HFFc6 (cell line): ENCODE measurements at places on chromosomes 3 and 15. TPM values are rescaled to one million over a fixed set of nuclear protein-coding genes. Genes with fewer than 3 reads are reported as not detected.

The TMEM40 gene
- not detected in 2 replicates for total RNA-seq

The SEMA3B gene
- total RNA-seq: 15.1 to 25.0 TPM (median 24.7 TPM) in 3 replicates

The PIF1 gene
- total RNA-seq: 4.0 to 8.1 TPM (median 7.8 TPM) in 3 replicates

The CLDN16 gene
- total RNA-seq: not detected in 3 replicates

GRCh38 chr3:100120012-100120411, 5.7 kb upstream of the FILIP1L start:
- no peaks in the 10 kb centered on the region for H3K27me3 ChIP-seq
- DNase-seq: no peak
- H3K27ac ChIP-seq: no peak overlapping the region

- no peak overlapping the region for H3K4me3 ChIP-seq
- H3K4me1 ChIP-seq: no peaks in the 10 kb centered on the region
- H3K36me3 ChIP-seq: no peaks in the 10 kb centered on the region
- H3K27ac ChIP-seq: no peak overlapping the region
Observed at GRCh38 chr3:15536856-15537255, 15.3 kb upstream of the COLQ start.

DNA sequence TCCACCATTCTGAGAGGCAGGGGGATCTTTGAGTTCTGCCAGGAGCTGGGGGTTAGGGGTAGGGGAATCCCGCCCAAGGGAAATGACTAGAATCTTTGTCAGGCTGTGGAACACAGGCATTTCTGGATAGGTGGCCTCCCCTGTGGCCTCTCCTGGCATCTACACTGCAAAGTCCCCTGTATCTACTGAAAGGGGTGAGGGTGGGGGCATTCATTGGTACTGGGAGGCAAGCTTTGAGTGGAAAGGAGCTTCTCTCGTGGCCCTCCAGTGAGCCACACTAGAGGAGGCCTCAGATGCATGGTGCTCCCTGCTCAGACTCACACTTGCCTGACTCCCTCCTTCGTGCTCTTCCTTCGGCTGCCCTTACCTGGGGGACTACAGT, 59.9 kb downstream of the CCNL1 start:
- H3K4me1 ChIP-seq: peaks cover 50% of the 10 kb centered on the region
- no peak overlapping the region for H3K27ac ChIP-seq
- peaks cover 3% of the 10 kb centered on the region; the same call in 1 of the 2 replicates for H3K27me3 ChIP-seq
- no peak overlapping the region for H3K4me3 ChIP-seq

- no peak for DNase-seq
- no peak overlapping the region for H3K4me3 ChIP-seq
- no peaks in the 10 kb centered on the region for H3K36me3 ChIP-seq
- no peaks in the 10 kb centered on the region for H3K4me1 ChIP-seq
- no peak overlapping the region for H3K27ac ChIP-seq
- peaks cover 2% of the 10 kb centered on the region; the same call in 1 of the 2 replicates for H3K27me3 ChIP-seq
Observed at GRCh38 chr15:93835344-93835743, 396.0 kb upstream of the MCTP2 start.

DNA sequence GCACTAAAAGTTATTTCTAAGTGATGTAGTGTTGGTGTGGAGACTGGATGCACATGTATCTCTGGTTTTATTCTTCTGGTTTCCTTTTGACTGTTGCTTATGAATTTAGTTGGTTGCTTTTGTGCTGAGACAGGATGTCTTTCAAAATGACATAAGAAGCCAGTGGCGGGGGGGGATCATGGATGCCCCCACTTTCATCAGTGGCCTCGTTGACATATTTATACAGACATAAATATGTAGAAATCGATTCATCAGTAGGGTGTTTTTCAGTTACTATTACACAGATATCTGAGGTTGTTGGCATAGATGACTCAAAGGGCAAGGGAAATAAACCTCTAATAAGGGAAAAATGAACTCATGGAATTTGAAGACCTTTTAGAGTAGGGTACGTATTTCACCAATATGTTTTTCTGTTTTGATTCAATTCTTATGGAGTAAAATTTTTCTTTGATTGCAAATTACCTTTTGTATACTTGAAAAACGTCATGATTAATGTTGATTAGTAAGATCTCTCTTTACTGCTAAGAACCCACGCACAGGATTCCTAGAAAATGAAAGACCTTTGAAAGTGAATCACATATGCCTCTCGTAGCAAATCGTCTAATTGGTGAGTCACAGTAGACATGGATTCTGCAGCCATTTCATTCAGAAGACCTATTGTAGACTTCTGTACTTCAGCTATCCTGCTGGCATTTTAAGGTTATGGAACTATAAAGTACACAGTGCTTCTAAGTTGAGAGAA, 97.4 kb upstream of the RBMS3 start:
- H3K4me3 ChIP-seq: peak overlapping the region; percentile 86
- peak overlapping the region; percentile 89 for H3K27ac ChIP-seq
- peak; percentile 78 for DNase-seq

DNA sequence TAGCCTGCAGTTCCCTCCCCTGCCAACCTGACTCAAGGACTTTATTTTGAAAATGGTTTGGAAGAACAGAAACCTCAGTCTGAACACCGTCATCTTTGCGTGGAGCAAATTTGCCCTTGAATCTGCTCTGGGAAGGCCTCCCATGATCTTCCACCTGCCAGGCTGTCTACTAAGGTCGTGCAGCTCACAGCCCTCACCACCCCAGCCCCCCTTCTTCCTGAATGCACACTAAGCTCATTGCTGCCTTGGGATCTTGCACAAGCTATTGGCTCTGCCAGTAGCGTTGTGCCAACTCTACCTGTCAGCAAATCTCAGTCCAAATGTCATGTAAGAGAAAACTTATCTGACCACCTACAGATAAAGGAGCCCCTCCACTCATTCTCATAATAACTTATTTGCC, 141.5 kb downstream of the USP13 start:
- H3K4me1 ChIP-seq: no peaks in the 10 kb centered on the region
- H3K36me3 ChIP-seq: peaks cover 5% of the 10 kb centered on the region; the same call in 1 of the 2 replicates
- no peaks in the 10 kb centered on the region; the same call in 1 of the 2 replicates for H3K27me3 ChIP-seq
- H3K4me3 ChIP-seq: no peak overlapping the region

DNA sequence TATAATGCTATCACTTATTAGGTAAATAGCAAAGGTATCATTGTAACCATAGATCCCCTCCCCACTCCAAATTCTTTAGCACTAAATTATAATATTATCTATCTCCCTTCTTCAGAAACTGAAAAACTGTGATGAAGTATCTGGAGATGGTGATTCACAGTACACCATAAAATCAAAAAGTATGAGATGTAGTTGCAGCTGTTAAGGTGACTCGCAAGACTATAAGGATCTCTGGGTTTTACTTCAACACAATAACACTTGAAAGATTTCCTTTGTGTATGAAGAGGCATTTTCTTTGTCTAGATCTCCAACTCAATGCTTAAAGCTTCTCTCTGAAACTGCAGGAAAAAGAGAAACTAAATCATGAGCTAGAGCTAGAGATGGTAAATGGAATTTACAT, 46.9 kb downstream of the IFT57 start:
- DNase-seq: peak; percentile 38
- peak overlapping the region; percentile 29; the same call in 1 of the 2 replicates for H3K4me3 ChIP-seq
- H3K27me3 ChIP-seq: no peaks in the 10 kb centered on the region; the same call in 1 of the 2 replicates
- peak overlapping the region; percentile 34; the same call in 1 of the 2 replicates for H3K27ac ChIP-seq
- H3K4me1 ChIP-seq: peaks cover 56% of the 10 kb centered on the region

- no peak for DNase-seq
- H3K27ac ChIP-seq: no peak overlapping the region
- no peaks in the 10 kb centered on the region for H3K4me1 ChIP-seq
- no peaks in the 10 kb centered on the region for H3K36me3 ChIP-seq
- H3K27me3 ChIP-seq: peaks cover 48% of the 10 kb centered on the region
Observed at GRCh38 chr15:37951999-37952398, 17.6 kb downstream of the TMCO5A start.

GRCh38 chr3:43036621-43037423, 57.7 kb downstream of the GASK1A start:
- DNase-seq: no peak
- no peaks in the 10 kb centered on the region for H3K36me3 ChIP-seq
- H3K4me1 ChIP-seq: no peaks in the 10 kb centered on the region
- peaks cover 23% of the 10 kb centered on the region for H3K27me3 ChIP-seq

DNA sequence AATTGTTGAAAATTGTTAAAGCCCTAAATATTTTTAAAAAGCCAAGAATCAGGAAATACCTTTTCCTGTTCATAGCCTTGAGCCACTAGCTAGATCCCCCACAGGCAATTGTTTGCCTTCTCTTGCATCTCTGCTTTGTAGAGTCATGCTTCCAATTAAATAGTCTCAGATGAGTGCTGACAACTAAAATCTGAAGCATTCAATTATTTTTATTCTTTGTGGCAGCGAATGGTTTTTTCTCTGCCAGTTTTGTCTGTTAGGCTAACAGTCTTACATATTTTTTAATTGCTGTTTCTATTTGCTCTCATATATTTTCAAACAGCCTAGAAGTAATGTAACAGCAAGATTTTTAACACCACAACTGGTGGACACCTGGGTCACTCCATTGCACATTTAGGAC, 277.1 kb upstream of the GBE1 start:
- H3K36me3 ChIP-seq: no peaks in the 10 kb centered on the region
- H3K27ac ChIP-seq: no peak overlapping the region
- no peaks in the 10 kb centered on the region for H3K27me3 ChIP-seq
- no peak overlapping the region for H3K4me3 ChIP-seq
- no peak for DNase-seq

DNA sequence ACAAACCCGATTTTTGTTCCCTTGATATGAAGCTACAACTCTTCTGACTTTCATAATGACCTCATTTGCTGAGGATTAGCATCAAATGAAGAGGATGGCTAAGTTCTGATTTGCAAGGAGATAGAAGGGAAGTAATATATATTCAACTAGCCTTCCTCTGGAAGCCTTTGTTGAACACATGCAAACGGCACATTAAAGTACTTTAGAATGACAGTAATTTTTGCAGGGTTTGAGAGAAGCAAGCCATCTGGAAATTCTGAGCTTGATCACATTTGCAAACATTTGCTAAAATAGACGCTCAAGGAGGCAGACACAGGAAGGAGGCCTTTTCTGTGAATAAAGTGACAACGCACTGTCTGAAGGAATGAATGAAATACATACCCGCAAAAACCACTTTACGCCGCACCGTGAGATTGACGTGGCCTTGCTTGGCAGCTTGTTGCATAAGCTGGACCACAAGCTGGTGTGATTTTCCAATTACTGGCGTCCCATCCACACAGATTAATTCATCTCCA, 657.2 kb downstream of the MAGI1 start:
- H3K27me3 ChIP-seq: no peaks in the 10 kb centered on the region; the same call in 1 of the 2 replicates
- peaks cover 8% of the 10 kb centered on the region; the same call in 1 of the 2 replicates for H3K4me1 ChIP-seq
- no peak overlapping the region for H3K4me3 ChIP-seq
- peaks cover 39% of the 10 kb centered on the region for H3K36me3 ChIP-seq

GRCh38 chr3:159458010-159458409, 530.6 kb upstream of the IL12A start:
- peaks cover 9% of the 10 kb centered on the region; the same call in 1 of the 2 replicates for H3K36me3 ChIP-seq
- no peaks in the 10 kb centered on the region for H3K27me3 ChIP-seq
- DNase-seq: peak; percentile 97
- H3K4me3 ChIP-seq: peak overlapping the region; percentile 78

DNA sequence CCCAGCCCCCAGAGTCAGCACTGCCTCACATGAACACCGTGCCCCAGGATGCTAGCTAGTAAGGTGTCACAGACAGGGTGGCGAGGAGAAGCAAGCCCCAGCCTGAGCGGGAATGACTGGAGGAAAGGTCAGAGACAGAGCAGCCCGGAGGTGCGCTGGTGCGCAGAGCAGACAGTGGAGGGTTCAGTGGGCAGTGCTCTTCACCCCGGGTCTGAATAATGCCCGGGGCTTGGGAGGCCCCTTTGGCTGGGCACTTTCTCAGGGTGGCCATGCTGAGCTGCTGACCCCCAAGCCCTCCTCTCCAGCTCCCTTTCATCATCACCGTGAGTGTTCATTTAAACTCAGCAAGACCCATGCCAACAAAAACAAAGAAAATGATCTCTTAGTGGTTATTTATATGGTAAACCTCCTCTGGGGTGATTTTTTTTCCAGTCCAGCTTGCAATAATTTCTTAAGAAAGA, 110.8 kb downstream of the VGLL4 start:
- peaks cover 8% of the 10 kb centered on the region for H3K36me3 ChIP-seq
- no peak overlapping the region for H3K27ac ChIP-seq
- no peak overlapping the region for H3K4me3 ChIP-seq
- H3K4me1 ChIP-seq: peaks cover 54% of the 10 kb centered on the region
- no peak for DNase-seq

DNA sequence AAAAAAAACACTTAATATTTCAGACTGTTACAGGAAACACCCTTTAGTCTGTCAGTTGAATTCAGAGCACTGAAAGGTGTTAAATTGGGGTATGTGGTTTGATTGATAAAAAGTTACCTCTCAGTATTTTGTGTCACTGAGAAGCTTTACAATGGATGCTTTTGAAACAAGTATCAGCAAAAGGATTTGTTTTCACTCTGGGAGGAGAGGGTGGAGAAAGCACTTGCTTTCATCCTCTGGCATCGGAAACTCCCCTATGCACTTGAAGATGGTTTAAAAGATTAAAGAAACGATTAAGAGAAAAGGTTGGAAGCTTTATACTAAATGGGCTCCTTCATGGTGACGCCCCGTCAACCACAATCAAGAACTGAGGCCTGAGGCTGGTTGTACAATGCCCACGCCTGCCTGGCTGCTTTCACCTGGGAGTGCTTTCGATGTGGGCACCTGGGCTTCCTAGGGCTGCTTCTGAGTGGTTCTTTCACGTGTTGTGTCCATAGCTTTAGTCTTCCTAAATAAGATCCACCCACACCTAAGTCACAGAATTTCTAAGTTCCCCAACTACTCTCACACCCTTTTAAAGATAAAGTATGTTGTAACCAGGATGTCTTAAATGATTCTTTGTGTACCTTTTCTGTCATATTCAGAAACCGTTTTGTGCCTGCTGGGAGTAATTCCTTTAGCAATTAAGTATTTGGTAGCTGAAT, 17.9 kb downstream of the TMEM43 start:
- H3K4me3 ChIP-seq: peak overlapping the region; percentile 84
- H3K4me1 ChIP-seq: peaks cover 72% of the 10 kb centered on the region
- H3K27me3 ChIP-seq: peaks cover 6% of the 10 kb centered on the region
- DNase-seq: no peak
- H3K27ac ChIP-seq: peak overlapping the region; percentile 99

GRCh38 chr15:66573719-66574595, 8.2 kb upstream of the LCTL start:
- peak overlapping the region; percentile 64 for H3K27ac ChIP-seq
- H3K36me3 ChIP-seq: no peaks in the 10 kb centered on the region
- DNase-seq: peak; percentile 58

DNA sequence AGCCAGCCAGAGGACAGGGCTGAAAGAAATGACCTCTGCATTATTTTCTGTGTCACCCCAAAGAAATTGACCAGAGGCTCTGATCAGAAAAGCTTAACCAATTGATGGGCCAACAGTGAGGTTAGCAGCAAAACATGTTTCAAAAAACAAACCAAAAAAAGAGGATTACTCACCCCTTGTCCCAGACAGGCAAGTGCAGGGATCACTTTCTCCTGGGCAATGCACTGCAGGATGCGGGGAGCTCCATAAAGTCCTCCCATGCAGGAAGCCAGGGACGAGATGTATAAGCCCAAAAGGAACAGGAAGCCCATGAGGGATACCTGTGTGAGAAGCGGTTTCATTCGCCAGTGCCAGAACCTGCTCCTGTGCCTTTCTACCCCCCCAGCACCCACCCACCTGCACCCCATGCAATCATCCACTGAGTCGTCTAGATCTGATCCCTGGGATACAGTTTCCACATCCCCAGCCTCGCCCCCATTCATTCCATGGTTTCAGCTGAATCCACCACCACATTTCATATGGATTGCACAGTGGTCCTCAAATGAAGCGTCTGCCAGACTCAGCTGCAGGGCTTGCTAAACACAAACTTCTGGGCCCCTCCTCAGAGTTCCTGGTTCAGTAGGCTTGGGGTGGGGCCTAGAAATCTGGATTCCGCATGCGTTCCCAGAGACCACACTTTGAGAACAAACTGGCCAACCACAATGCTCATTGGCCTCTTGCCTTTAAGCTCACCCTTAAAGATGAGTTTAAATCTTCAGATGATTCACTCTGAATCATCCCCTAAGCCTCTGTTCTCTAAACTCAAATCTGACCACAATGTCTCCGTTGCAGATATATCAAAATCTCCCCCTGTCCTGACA, 54.4 kb upstream of the HEG1 start:
- peaks cover 1% of the 10 kb centered on the region for H3K27me3 ChIP-seq
- H3K4me1 ChIP-seq: peaks cover 68% of the 10 kb centered on the region
- H3K27ac ChIP-seq: peak overlapping the region; percentile 77
- peak; percentile 90 for DNase-seq
- peaks cover 11% of the 10 kb centered on the region for H3K36me3 ChIP-seq
